ENCODE measurements at places on chromosomes 11 and 22.
A peak's percentile ranks its signal among the peaks of the same experiment; 100 is the strongest.

- DNase-seq, result no peak
Measured at GRCh38 chr11:117121176-117121575, 22.9 kb upstream of the PAFAH1B2 start.

GRCh38 chr22:37063431-37064420, 12.2 kb downstream of the KCTD17 start:
- DNase-seq, result no peak

GRCh38 chr11:108035690-108036089, 27.0 kb downstream of the CUL5 start:
- no peak for DNase-seq

GRCh38 chr11:123404676-123405075, 25.4 kb upstream of the GRAMD1B start:
- DNase-seq, result no peak

- DNase-seq, result no peak
Measured at GRCh38 chr11:115249061-115249578, 255.1 kb downstream of the CADM1 start.

- DNase-seq, result no peak
Measured at GRCh38 chr11:112581747-112582146, 321.1 kb upstream of the PLET1 start.

DNA sequence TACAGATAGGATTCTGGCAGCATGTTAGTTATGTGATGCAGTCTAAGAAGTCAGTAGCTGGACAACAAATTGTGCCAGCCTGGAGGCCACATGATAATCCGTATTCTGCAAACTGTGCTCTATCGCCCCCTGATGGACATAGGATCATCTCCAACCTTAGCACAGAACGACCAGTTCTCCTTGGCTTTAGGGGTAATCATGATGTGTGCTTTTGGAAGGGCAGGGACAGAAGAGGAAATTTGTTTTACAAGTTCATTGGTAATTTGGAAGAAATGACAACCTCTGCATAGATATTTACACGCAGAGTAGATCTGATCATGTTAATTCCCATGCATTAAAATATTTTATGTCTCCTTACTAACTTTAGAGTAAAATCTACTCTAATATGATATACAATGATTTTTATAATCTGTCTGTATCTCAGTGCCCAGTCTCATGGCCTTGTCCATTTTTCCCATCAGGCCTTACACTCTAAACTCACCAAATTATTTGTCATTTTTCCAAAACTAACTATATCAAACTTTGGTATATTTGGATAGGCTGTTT, 12.1 kb downstream of the OR10D3 start:
- peak; percentile 5 for DNase-seq

- no peak for DNase-seq
Measured at GRCh38 chr11:102882389-102883024, 7.7 kb upstream of the MMP12 start.

DNA sequence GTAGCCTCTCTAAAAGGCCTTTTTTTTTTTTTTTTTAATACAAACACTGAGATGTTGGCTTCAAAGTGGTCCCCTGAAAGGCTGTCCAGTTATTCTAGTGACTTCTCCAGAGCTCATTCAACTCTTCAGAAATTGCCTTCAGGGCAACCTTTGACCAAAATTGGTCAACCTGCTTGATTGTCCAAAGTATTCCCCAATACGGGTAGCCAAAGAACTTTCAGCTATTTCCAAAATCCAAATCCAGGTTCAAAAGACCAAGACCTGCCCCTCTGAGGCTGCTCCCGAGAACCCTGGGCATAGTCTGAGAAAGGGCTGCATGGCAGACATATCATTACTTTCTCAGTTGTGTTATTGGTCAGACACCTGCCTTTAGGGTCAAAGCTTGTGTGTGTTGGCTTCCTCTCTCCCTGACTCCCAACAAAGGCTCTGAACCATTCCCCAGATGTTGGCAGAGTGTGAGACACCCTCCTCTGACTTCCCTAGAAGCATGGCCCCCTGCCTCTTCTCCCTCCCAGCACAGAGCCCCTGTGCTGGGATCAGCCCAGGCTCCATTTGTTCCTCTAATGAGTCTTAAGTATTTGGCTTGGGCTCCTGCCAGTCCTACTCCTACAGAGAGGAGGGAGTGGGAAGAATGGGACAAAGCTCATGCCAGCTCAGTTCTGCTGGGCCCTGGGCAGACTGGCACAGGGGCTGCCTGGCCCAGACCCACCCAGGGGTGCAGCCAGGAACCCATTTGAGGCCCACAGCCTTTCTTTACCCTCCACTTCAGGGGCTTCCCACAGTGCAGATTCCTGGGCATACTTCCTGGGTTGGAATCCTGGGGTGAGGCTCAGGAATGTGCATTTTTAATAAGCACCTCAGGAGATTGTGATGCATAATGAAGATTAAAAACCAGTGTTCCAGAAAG, 30.3 kb downstream of the TNKS1BP1 start:
- peak; percentile 55 for DNase-seq

DNA sequence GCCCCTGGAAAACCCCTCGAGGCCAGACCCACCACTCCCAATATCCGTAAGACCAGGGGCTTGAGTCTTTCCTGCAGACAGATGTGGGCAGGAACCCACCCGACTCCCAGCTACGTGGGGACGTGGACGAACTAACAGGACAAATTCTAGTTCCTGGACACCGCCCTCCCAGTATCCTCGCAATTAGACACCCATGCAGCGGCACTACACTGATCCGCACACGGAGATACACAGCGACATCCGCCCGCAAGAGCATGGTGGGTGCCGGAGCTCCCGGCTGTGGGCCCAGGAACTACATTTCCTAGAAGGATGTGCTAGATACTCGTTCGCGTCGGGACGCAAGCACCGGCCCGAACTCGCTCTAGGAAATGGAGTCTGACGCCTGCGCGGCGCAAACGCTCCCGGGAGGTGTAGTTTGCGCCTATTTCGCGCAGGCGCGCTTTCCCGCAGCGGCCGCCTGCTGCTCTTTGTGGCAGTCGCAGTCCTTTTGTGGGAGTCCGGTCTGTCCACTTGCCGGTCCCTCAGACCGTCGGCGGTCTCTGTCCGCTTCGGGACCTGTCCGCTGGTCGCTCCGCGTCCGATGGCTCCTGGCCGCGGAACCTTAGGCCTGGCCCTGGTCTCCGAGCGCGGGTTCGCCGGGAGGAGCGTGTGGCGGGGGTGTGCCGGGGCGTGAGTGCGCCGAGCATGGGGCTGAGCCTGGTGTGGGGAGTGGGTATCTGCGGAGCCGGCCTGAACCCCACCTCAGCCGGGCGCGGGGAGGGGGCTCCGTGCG, at the start of gene ZNF74:
TSS of gene ZNF74 (plus strand) at position 447 of the 772 bp plus-strand sequence. CDS start 478 bp downstream, outside the sequence.
- DNase-seq, result peak; percentile 55

DNA sequence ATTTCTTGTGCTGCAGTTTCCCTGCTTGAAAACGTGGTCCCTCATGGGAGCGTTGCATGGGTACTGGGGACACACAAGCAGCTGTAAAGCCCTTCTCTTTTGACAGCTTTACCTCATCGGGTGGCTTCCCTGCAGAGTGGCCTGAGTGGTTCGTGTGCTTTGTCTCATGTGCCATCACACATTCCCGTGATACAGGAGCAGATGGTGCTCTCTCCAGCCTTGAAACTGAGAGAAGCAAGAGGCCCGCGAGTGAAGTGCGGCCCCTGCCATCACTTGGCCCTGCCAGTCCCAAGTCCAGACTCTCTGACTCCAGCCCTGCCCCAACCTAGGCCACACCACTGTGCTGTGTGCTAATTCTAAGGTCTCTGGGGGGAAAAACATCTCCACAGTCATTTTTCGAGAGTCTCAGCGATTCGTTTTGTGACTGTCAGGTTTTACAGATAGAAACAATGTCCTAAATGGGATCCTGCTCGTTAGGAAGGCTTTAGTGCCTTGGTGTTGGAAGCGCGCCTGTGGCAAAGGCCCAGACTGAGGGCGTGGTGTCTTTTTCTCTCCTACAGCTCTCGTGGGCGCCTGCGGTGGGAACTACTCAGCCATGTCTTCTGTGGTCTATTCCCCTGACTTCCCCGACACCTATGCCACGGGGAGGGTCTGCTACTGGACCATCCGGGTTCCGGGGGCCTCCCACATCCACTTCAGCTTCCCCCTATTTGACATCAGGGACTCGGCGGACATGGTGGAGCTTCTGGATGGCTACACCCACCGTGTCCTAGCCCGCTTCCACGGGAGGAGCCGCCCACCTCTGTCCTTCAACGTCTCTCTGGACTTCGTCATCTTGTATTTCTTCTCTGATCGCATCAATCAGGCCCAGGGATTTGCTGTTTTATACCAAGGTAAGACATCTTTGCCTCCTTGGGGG, 64.2 kb downstream of the KREMEN1 start:
- no peak for DNase-seq

GRCh38 chr11:60844045-60844869, 2.3 kb downstream of the CCDC86 start:
- no peak for DNase-seq

DNA sequence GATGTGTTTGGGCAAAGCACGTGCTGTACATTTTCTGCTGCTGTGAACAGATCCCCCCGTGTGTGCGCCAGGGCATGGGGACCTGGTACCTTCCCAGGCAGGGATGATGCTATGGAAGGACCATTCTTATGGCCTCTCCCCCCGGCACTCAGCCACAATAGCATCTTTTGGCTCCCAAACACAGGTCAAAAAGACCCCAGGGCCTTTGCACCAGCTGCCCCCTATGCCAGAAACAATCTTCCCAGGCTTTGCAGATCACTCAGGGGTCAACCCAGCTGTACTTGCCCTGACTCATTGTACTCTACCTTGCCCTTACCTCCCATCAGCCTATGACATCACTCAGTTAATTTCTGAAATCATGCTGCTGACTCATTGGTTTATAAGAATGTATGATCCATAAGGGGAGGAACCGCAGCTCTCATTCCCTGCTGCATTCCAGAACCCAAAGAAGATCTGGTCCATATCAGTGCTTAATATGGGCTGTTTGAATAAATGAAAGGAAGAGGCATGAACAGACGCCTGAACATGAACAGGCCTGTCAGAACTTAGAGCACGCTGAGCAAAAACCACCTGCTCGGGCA, 100.7 kb downstream of the CELSR1 start:
- DNase-seq, result no peak

DNA sequence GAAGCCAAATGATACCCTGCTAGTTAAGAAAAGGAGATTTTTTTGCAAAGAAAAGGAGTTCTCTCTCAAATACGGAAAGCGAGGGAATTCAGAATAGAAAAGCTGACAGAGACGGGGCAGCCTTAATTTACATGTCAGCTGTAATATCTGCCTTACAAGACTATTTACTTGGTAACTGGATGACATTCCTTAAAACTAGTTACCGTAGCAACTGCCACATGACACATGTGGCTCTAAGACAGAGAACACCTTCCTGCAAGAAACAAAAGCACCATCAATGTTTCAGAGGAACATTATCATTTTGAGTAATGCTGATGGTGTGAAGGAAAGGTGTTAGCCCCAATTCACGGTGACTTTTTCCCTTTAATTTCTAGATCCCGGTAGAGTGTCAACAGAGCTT, 222.1 kb downstream of the LRRC4C start:
- DNase-seq, result no peak

DNA sequence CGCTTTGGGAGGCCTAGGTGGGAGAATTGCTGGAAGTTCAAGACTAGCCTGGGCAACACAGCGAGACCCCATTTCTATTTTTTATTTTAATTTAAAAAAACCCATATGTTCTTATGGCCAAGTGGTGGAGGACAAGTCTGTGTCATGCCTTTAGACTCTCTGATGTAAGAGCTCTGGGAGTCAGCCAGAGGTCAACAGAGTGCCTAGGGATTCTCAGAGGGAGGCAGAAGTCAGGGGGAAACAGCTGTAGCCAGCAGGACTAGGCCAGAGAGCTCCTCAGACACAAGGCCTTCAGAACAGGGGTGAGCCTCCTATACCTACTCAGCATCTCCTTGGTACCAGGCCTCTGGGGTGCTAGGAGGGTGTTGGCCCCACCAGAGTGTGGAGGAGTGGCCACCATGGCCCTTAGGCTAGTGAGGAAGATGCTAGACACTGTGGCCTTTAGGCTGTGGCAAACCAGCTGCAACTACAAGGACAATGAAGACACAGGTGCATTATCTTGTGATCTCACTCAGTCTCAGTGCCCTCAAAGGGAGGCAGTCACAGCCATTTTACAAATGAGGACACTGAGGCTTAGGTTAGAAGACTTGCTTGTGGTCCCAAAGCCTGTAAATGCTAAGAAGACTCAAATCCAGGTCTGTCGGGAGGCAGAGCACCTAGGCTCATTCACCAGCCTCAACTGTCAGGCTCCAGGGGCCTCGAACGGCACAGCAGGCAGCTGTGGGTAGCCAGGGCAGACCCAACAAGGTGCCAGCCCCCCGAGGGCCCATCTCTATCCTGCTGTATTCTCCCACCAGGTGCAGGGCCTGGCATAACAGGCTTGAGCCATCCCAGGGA, 5.0 kb downstream of the ZP1 start:
- peak; percentile 88 for DNase-seq

GRCh38 chr11:65516135-65516968, 8.5 kb upstream of the SCYL1 start:
- no peak for DNase-seq

GRCh38 chr11:112247201-112247600, 13.5 kb downstream of the PLET1 start:
- no peak for DNase-seq

- no peak for DNase-seq
Measured at GRCh38 chr11:118757876-118758399, 33.0 kb downstream of the DDX6 start.

GRCh38 chr11:34614344-34615104, 6.4 kb upstream of the EHF start:
- DNase-seq, result no peak

- no peak for DNase-seq
Measured at GRCh38 chr11:127888386-127888785, 699.0 kb downstream of the ETS1 start.

DNA sequence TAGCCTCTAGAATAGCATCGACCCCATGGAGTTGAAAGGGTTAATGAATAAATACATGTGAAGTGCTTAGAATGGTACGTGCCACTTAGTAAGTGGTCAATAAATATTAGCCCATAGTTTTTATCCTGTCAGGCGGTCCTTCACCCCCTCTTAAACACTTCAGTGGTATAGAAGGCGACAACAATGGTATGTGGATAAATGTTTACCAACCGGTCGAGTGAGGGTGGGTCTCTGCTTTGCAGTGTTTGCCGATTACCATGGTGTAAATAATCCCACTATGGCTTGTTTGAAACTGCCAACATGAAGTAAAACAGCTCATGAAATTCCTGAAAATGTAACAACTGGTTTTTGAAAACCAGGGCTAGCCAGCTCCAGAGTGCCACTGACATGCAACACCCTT, 541.2 kb downstream of the BUD13 start:
- no peak for DNase-seq

DNA sequence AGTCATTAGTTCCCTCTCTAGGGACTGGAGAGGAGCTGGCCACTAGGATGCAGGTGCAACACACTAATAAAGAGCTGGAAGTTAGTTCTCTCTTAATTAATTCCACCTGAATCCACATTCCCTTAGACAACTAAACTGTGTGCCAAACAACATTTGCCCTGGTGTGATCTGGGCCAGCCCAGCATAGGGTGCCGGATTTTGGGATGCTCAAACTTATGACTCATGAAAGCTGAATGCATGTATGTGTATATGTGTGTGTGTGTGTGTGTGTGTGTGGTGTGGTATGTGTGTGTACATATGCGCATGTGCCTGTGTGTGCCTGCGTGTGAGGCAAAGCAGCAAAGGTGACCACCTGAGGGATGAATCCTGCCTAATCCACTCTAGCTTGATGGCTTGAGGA, 110.7 kb downstream of the EHF start:
- DNase-seq, result no peak

- DNase-seq, result no peak
Measured at GRCh38 chr11:7604331-7604955, 68.9 kb downstream of the CYB5R2 start.

GRCh38 chr22:21942407-21943343, 10.0 kb downstream of the PPM1F start:
- DNase-seq, result peak; percentile 50

- no peak for DNase-seq
Measured at GRCh38 chr22:49010070-49010863, 817.4 kb downstream of the BRD1 start.

GRCh38 chr11:97614606-97615005, 1224.8 kb downstream of the JRKL start:
- DNase-seq, result no peak

All from brain pericyte (primary cell).